ENCODE measurements at places on chromosomes 12 and 14. TPM values are rescaled to one million over a fixed set of nuclear protein-coding genes. Genes with fewer than 3 reads are reported as not detected.

The MSI1 gene
- total RNA-seq: 127 TPM

- no peaks in the 10 kb centered on the region for H3K36me3 ChIP-seq
- no peak overlapping the region for H3K27ac ChIP-seq
- H3K4me3 ChIP-seq: no peak overlapping the region
- DNase-seq: no peak
- H3K4me1 ChIP-seq: no peaks in the 10 kb centered on the region
These were observed 106.9 kb upstream of the C14orf180 start for GRCh38 chr14:104472536-104473243.

DNA sequence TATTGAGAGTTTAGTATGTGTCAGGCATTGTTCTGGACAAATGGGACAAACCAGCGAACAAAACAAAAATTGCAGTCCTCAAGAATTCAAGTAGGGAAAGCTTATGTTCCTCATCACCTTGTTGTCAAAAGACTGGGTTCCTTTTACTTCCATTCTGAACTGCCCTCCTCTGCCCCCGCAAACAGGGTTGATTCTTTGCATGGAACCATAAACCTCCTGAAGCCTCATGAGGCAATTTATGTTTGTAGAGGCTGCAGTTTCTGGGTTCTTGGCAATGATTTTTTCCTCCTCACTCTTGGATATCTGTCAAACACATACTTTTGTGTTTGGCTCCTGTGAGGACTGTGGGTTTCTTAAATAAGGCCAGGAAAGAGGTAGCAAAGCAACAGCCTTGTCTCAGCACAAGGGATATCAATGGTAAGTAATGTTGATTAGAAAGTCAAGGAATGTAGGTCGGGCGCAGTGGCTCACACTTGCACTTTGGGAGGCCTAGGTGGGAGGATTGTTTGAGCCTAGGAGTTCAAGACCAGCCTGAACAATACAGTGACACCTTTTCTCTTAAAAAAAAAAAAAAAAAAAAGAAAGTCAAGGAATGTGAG is 13.9 kb downstream of the COPZ1 start:
- peaks cover 45% of the 10 kb centered on the region for H3K4me1 ChIP-seq
- no peak for DNase-seq
- H3K27me3 ChIP-seq: no peaks in the 10 kb centered on the region
- H3K36me3 ChIP-seq: peaks cover 23% of the 10 kb centered on the region
- H3K27ac ChIP-seq: peak overlapping the region; percentile 52
- no peak overlapping the region for H3K4me3 ChIP-seq

DNA sequence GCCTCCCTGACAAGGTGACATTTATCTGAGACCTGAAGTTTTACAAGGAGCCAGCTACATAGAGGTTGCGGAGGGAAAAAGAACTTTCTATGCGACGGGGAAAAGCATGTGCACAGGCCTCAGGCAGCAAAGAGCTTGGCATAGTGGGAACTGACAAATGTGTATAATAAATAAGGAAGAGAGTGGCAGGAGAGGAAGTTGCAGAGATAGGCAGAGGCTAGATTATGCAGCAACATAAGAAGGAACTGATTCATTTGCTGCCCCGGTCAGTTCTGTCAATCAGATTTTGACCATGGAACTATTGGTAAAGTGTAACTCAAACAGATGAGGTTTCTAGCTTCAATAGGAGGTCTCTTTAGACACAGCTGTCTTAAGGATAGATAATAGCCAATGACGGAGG is 33.7 kb upstream of the RIC8B start:
- peaks cover 15% of the 10 kb centered on the region for H3K27me3 ChIP-seq
- no peak overlapping the region for H3K4me3 ChIP-seq
- no peak for DNase-seq
- peaks cover 4% of the 10 kb centered on the region for H3K4me1 ChIP-seq
- H3K27ac ChIP-seq: no peak overlapping the region
- no peaks in the 10 kb centered on the region for H3K36me3 ChIP-seq

- peak overlapping the region; percentile 79 for H3K4me3 ChIP-seq
- H3K27me3 ChIP-seq: no peaks in the 10 kb centered on the region
- peaks cover 6% of the 10 kb centered on the region for H3K36me3 ChIP-seq
- DNase-seq: no peak
- peaks cover 36% of the 10 kb centered on the region for H3K4me1 ChIP-seq
- peak overlapping the region; percentile 95 for H3K27ac ChIP-seq
These were observed 4.3 kb downstream of the TTC6 start for GRCh38 chr14:37599507-37600368.

Data from progenitor cell of endocrine pancreas (in vitro differentiated cells).